NCI-H2171 treated with DMSO at 0.1 percent for 48 hours (cell line): ENCODE measurements at places on chromosomes 13 and 19.

DNA sequence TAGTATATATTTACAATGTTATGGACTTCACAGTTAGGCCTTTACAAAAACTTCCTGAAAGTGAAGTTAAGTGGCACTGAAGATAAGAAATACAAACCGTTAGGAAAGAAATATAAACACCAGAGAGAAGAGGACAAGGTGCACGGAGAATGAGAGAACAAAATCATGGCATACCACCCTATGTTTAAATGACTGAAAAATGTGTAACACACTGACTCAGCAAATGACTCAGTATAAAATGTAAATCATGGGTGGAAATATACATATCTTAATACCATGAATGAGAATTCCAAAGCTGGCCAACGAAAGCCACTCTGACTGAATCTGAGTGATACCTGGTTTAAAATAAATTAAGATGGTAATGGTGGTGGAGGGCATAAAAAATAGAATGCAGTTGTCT lies 260.8 kb downstream of the DNAJC15 start:
- no peak for DNase-seq

DNA sequence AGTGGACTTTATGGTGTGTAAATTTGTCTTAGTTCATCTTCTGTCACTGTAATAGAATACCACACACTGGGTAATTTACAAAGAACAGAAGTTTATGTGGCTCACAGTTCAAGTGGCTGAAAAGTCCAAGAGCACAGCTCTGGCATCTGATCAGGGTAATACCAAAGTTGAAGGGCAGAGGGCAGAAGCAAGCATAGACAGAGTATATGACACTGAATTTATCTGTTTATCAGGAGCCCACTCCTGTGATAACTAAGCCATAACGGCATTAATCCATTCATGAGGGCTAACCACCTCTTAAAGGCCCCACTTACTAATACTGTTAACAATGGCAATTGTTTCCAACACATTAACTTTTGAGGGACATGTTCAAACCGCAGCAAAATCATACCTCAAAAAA lies 4.0 kb upstream of the RFXAP start:
- DNase-seq: peak; percentile 1

- DNase-seq: peak; percentile 94
Observed at GRCh38 chr19:2900296-2901252, at the start of gene ZNF57. TSS of gene ZNF57 (plus strand) at chr19:2900928. CDS start at chr19:2901046, 118 bp downstream.

DNA sequence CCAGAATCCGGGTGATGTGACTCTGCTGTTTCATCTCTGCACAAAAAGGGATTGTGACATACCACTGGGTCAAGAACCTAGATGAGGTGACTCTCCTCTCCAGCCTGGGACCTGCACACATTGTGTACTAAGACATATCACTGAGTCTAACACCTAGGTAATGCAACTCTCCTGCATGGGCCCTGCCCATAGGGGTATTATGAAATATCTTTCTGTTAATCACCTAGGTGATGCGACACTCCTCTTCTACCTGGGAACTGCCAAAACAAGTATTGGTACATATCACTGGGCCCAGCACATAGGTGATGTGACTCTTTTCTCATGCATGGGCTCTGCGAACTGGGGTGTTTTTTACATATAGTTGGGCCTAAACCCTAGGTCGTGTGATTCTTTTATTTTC lies 35.5 kb upstream of the ZNF254 start:
- DNase-seq: no peak

DNA sequence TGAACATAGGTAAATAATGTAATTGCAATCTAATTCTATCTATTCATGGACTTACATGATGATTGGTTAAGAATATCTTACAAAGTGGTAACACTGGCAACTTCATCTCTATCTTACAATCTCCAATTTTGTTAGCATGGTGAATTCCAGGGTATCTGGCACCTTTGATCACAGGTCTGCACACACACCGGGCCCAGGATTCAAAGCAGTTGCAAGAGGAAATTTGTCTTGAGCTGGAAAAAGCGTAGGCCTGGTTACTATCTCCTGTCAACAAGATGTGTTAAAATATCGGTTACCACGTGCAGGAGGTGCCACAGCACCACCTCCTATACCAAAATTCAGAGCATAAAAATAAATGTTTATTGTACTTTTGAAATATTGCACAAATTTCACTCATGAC lies 2428.4 kb downstream of the PCDH9 start:
- DNase-seq: no peak

DNA sequence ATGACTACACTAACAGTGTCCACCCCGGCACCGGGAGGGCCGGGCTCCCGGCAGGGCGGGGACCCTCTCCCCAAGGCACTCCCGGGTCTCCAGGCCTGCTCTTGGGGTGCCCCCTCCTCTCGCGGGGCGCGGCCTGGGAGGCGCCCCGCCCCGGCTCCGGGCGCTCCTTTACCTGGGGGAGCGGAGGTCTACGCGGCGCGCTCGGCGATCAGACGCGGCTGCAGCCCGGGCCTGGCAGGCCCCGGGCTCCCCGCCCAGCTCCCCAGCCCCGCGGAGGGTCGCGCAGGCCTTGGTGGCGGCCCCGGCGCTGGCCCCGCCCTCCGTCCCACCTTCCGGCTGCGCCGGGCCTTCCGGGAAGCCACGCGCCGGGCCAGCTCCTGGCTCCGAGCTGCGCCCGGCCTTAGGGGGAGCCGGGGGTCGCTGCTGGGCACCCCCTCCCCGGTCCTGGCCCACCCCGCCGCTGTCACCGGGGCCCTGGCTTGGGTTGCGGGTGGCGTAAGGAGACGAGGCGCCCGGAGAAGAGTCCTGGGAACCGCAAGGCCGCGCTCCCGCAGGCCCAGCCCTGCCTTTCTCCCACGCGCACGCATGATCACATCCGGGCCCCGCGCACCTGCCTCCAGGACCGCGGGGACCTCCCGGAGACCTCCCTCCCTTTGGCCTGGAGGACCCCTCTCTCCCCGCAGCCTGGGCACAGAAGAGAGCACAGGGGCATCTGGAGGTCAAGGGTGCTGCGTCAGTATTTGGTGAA lies at the start of gene C19orf12:
TSS of gene C19orf12 (minus strand) at position 309 of the 748 bp plus-strand sequence. CDS start 6,848 bp downstream, outside the sequence.
- DNase-seq: peak; percentile 57

DNA sequence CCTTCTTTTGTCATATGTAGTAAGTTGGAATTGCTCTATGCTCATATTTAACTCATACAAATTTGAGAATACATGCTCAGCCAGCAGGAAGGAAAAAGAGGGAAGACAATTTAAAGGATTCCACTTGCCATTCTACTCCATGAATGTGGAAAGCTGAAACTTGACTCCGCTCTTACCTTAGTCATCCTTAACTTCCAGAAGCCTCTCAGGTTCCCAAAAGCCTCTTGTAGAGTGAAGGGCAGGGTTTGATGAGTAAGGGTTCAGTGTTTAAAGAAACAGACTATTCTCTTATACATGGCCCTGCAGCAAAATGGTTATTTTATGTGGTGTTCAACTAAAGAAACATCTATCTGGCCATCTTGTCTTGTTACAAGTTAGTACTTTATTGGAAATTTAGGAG lies 27.1 kb downstream of the FAM124A start:
- DNase-seq: peak; percentile 8

GRCh38 chr19:39518458-39518857 lies 3.5 kb downstream of the SELENOV start:
- DNase-seq: no peak

GRCh38 chr13:92122186-92122853 lies 723.9 kb downstream of the GPC5 start:
- DNase-seq: peak; percentile 73

- no peak for DNase-seq
Observed at GRCh38 chr13:45149964-45150363, 29.7 kb downstream of the GTF2F2 start.

GRCh38 chr13:98997738-98998641 lies 20.1 kb upstream of the DOCK9 start:
- peak; percentile 13 for DNase-seq

- no peak for DNase-seq
Observed at GRCh38 chr13:113155982-113156655, 2.3 kb upstream of the PROZ start.

- DNase-seq: no peak
Observed at GRCh38 chr13:76773448-76774094, 112.6 kb downstream of the KCTD12 start.

- DNase-seq: no peak
Observed at GRCh38 chr19:8335343-8336071, 7.6 kb downstream of the KANK3 start.

GRCh38 chr19:14674764-14675163 lies at the start of gene ADGRE3:
TSS of gene ADGRE3 (minus strand) at chr19:14674844. CDS start at chr19:14674770, 74 bp downstream.
- DNase-seq: no peak

GRCh38 chr19:17946965-17947784 lies 14.4 kb downstream of the CCDC124 start:
- no peak for DNase-seq

DNA sequence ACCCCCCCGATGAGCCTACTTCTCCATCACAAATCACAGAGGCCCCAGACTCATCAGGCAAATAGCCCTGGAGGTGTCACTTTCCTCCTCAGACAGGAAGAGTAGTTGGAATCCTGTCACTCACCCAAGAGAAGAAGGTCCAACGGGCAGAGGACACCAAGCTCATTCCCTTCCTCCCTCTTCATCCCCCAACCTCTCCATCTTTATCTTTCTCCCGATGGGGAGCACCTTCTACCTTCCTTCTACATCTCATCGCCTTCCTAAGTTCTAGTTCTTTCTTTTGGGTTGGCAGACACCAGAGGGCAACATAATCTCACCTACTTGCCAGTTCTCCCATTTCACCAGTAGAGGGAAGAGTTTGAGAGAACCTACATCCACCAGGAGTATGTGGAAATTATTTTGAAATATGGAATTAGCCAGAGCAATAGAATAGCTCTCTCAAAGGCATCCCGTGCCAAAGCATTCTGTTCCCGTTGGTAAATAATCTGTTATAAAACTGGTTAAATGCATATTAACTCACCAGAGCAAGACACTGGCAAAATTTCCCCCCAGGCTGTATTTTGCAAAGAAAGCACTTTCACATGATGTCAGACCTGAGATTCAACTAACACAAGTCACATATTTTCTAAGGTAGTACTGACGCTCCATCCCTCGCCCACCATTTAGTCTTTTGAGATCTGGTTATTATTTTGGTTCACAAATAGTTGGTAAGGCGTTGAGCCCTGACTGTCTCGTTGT lies 55.0 kb downstream of the ZIC5 start:
- DNase-seq: peak; percentile 89

DNA sequence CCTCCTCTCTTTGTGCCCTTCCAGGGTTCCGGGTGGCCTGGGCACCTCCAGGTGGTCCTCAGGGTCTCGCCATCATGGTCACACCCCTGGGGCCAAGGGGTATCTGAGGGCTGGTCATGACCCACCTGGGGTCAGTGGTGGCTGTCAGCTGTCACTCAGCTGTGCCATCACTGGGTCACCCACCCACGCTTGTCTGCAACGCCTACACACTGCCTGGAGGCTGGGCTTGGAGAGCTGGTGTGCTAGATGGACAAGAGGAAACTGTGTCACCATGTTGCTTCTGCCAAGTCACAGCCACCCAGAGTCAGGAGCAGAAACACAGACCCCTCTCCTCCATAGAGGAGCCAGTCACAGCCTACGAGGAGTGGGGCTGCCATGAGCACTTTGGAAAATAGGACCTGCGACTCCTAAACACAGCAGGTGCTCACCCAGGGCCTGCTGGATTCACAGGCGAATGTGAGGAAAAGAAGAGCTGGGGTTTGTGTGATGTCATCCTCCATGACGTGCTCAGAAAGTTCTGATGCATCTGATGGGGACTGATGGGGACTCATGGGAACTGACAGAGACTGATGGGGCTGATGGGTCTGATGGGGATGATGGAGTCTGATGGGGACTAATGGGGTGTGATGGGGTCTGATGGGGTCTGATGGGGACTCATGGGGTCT lies 10.7 kb upstream of the GRTP1 start:
- DNase-seq: no peak

DNA sequence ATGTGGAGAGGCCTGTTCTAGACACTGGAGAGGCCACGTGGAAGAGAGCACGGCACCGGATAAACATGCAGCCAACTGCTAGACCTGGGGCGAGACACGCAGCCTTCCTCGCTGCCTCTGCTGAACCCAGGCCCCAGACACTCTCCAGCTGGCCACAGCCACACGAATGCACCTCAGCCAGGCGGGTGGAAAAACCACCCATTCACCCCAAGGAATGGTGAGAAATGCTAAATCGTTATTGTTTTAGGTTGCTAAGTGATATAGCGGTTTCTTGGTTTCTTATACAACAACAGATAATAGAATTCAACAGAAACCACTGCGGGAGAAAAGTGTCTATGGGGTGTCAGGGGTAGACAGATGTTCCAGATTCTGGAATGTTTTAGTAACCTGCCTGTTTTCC lies 52.5 kb downstream of the STK24 start:
- DNase-seq: peak; percentile 15

DNA sequence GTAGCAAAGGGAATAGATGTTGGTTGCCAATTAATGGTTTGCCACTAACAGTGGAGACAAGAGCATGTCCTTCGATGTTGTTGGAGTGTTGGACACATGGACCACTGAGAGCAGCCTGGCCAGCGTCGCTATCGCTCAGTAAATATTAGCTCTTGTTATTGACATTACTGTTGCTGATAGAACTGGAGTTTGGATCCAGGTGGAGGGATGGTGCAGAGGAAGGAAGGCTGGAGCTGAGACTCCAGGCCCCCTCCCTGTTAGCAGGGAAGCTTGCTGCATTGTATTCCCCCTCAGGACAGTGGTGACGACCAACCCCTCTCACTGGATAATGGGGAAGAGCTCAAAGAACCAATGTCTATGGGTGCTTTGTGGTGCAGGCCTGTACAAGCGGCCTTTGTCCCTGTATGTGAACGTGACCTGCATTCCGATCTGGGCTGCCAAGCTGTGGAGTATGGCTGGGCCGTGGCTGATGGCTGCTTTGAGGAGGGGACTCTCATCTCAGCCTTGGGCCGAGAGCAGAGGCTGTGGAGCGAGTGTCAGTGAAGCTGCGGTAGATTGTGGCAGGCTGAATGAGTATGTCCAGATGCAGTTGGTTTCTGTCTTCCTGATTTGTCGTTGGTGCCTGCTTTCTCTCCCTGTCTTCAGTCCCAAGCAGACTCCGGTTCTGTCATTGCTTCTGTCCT lies 7.0 kb downstream of the CLASRP start:
- DNase-seq: no peak

- DNase-seq: no peak
Observed at GRCh38 chr13:28751175-28751960, 32.6 kb upstream of the SLC46A3 start.

DNA sequence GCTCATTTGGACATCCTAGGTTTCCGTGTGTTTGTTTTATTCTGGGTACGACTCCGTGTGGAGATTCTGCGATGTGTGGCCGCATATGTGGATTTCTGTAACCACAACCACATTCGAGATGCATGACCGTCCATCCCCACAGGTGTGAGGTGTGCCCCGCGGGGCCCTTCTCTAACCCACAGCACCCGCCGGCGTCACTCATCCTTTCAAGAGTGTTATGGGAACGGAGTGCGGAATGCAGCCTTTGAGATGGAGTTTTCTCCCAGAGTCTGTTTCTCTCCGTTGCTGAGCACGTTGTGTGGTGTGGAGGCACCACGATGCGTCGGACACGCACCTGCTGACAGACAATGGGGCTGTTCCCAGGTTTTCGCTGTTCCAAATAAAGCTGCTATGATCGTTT lies 40.0 kb downstream of the C13orf46 start:
- DNase-seq: no peak
